ENCODE measurements at places on chromosomes 16 and 17.

GRCh38 chr16:64952177-64952576, 169.7 kb downstream of the CDH11 start:
- DNase-seq: peak; percentile 77

DNA sequence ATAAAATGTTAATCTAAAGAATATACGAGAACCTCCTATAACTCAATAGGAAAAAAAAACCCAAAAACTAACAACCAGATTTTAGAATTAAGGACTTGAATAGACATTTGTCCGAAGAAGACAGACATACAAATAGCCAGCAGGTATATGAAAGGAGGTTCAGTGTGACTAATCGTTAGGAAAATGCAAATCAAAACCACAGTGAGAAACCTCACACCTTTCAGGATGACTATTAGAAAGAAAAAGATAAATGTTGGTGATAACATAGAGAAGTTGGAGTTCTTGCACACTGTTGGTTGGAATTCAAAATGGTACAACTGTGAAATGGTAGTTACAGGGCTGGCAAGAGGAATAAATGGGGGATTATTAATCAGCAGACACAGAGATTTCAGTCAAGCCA, 339.0 kb downstream of the TMEM114 start:
- DNase-seq: no peak

DNA sequence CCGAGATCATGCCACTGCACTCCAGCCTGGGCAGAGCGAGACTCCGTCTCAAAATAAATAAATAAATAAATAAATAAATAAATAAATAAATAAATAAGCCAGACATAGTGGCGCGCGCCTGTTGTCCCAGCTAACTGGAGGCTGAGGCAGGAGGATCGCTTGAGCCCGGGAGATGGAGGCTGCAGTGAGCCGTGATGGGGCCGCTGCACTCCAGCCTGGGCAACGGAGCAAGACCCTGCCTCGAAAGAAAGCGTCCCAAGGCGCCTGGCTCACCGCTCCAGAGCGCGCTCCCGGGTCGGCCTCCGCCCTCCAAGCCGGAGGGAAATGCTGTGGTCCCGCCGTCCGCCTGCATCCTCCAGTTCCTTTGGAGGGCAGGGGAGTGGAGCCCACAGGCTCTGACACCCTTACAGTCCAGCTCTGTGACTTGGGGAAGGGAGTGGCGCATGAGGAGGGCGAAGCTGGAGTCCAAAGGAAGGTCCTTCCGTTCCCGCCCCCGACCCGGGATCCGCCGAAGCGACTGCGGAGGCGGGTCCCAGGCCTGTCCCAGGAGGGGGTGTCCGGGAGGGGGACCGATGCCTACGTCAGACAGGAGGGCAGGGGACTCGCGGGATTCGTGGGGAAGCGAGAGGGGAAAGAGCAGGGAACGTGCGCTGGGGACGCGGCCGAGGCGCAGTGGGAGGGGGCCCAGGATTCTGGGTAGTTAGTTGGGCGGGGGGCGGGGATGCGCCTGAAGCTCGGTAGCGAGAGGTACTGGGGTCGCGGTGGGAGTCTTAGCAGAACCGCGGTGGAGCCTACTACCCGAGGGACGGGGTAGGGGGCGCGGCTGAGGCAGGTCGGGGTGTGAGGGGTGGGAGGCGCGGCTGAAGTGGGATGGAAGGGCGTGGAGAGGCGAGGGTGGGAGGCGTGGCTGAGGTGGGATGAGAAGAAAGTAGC, 8.4 kb upstream of the TRPV2 start:
- DNase-seq: no peak

DNA sequence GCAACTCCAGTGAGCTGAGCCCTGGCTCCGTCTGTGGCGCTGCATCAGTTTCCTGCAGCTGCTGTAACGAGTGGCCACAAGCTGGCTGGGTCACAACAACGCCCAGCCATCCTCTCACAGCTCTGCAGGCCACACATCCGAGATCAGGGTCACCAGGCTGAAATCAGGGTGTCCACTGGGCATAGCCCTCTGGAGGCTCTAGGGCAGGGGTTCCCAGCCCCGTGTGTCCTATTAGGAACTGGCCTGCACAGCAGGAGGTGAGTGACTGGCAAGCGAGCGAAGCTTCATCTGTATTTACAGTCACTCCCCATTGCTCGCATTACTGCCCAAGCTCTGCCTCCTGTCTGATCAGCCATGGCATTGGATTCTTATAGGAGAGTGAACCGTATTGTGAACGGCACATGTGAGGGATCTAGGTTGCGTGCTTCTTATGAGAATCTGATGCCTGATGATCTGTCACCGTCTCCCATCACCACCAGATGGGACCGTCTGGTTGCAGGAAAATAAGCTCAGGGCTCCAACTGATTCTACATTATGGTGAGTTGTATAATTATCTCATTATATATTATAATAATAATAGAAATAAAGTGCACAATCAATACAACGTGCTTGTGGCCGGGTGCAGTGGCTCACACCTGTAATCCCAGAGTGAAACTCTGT, 176.5 kb downstream of the SEC14L1 start:
- DNase-seq: no peak

DNA sequence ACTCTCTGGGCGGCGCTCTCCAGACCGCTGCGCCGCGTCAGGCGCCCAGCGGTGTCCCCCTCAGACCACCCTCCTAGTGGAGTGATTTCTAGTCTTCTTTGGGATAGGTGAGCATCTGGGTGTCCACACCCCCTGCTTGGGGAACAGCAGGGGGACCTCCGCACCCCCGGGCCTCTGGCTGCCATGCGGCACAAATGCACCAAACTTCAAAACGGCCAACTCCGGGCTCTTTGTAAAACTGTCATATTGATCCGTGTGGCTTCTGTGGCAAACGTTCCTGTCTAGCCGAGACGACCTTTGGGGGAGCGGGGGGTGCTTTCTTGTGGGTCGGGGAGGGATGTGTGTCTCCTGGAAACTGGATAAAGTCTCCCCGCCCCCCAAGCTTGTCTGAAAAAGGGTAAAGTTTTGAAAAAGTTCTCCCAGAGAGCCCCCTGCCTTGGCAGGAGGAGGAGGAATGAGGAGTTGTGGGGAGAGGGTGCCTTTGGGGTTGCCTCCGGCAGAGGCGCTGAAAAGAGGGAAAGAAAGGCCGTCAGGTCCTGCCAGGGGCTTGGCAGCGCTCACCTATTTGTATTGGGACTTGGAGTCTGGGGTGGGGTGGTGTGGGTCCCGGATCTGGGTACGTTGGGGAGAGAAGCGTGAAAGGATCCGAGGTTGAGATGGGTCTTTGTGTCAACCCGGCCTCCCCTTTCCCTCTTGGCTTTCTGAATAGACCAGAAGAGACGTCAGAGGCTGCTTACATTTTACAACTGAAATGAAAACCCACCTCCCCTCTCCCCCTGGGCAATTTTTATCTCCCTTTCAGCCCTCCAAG, 2.2 kb upstream of the CHD3 start:
- DNase-seq: peak; percentile 31

DNA sequence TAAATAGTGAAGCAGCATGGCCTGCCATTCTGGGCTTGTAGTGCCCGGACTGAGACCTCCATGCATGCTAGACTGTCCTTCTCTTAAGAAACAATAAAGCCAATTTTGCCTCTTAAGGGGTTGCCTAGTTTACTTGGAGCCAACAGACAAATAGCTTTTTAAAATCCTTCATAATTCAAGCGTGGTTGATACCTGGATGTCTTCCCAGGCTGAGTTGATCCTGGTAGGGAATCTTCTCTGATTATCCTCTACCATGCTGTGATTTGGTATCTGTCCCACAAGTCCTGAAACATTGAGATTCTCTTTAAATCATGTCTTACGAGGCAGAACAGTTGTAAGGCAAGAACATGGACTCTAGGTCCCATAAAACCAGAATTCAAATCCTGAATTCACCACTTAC, 359.6 kb upstream of the CCL2 start:
- DNase-seq: no peak

GRCh38 chr17:50220811-50221210, 19.4 kb upstream of the COL1A1 start:
- DNase-seq: no peak

GRCh38 chr17:32512328-32512727, 25.5 kb downstream of the CDK5R1 start:
- DNase-seq: no peak

- DNase-seq: no peak
These were observed 260.9 kb downstream of the PHKB start for GRCh38 chr16:47722046-47722445.

GRCh38 chr17:15411384-15412198, 55.8 kb downstream of the CDRT4 start:
- peak; percentile 79 for DNase-seq

DNA sequence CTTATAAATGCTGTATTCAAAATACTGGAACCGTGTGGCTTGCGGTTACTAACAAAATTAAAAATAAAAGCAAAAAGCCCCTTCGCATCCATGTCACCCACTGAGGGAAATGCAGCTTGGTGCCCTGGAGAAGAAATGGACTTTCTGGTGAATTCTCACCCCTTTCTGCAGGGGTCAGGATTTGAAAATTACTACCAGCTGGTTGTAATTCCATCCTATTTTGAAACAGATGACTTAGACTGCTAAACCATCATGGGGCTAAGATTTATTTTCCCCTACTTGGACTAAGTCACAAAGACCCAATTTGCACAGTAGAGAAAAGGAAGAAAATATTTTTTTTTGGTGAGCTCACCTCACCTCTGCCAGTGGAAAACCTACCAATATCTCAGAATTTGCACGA, 111.4 kb upstream of the MYOCD start:
- DNase-seq: no peak

DNA sequence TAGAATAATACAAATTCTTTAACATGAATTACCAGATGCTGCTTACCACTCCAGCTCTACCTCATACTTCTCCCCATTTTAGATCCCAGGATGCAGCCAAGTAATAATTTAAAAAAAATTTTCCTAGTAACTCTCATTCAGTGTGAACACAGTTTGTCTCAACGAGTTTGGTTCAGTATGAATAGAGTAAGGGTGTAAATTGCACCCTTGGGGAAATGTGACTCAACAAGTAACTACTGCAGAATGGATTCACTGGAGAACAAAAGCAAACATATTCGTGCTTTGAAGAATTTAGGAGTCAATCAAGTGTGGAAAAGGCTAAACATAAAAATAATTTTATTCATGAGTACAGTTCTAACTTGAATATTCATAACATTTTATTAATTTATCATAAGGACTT, 23.0 kb downstream of the KCNJ16 start:
- no peak for DNase-seq

All from fibroblast of the aortic adventitia (primary cell).